Stimulated activated CD4-positive, alpha-beta T cell treated with anti-CD3 and anti-CD28 coated beads, Interleukin-4, amount 100 ng/mL, for 24 hours (primary cell): ENCODE measurements at places on chromosomes 16 and 17.
A peak's percentile ranks its signal among the peaks of the same experiment; 100 is the strongest.

GRCh38 chr17:60142872-60143499 lies 6.8 kb upstream of the CA4 start:
- peak; percentile 82 for DNase-seq

DNA sequence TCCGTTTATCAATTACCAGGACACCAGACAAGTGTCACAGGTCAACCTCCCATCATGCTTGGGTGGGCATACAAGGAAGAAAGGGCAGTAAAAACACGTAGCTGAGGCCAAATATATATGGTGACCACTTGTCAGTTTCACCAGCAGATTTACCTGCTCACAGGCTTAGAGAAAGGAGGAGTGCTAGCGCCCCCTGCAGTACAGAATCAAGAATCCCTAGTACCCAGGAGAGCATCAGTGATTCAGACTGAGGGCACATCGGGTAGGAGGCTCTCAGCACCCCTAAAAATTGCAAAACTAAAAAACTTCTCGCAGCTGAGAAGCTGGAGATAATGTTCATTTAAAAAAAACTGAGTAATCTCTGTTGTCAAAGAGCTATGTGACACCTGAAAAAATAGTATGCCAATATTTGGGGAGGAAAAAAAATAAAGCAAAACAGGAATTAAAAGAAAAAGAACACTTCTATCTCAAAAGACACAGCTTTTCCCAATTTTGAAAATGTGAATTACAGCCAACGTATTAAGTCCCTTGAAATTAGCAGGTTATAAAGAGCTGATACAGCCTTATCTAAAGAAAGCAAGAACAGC lies 21.2 kb upstream of the MON1B start:
- peak; percentile 44 for DNase-seq

GRCh38 chr16:84479716-84480450 lies 24.6 kb downstream of the MEAK7 start:
- DNase-seq: no peak

- peak; percentile 74 for DNase-seq
Measured at GRCh38 chr16:77212741-77213541, 13.7 kb downstream of the SYCE1L start.

GRCh38 chr17:77679589-77679988 lies 278.9 kb upstream of the TNRC6C start:
- no peak for DNase-seq

- DNase-seq: no peak
Measured at GRCh38 chr16:80105160-80105559, 435.6 kb upstream of the DYNLRB2 start.

- DNase-seq: peak; percentile 1
Measured at GRCh38 chr17:278055-278675, 74.4 kb downstream of the RPH3AL start.
